CD4-positive, alpha-beta T cell treated with Interleukin-2 at 100 ng/mL for 4 hours (primary cell): ENCODE measurements at places on chromosomes 2 and 18.

DNA sequence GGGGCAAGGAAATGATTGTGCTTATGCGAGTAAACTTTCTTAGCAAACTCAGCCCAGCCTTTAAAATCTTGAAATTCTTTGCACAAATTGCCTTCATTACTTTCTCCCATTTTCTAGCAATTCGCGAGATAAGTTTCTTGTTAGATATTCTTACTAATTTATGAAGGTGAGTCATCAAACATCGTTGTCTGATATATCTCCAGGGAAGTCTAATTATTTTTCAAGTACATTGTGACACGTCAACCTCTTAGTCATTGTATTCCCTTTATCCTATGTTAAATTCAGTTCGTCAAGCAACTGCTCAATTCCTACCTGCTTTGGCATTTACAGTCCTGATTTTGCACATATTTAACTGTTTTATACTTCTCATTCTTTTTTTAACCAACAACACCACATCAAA lies 854.5 kb upstream of the CRIM1 start:
- no peak for DNase-seq

GRCh38 chr18:7577706-7578105 lies 10.6 kb downstream of the PTPRM start:
- DNase-seq, result no peak

DNA sequence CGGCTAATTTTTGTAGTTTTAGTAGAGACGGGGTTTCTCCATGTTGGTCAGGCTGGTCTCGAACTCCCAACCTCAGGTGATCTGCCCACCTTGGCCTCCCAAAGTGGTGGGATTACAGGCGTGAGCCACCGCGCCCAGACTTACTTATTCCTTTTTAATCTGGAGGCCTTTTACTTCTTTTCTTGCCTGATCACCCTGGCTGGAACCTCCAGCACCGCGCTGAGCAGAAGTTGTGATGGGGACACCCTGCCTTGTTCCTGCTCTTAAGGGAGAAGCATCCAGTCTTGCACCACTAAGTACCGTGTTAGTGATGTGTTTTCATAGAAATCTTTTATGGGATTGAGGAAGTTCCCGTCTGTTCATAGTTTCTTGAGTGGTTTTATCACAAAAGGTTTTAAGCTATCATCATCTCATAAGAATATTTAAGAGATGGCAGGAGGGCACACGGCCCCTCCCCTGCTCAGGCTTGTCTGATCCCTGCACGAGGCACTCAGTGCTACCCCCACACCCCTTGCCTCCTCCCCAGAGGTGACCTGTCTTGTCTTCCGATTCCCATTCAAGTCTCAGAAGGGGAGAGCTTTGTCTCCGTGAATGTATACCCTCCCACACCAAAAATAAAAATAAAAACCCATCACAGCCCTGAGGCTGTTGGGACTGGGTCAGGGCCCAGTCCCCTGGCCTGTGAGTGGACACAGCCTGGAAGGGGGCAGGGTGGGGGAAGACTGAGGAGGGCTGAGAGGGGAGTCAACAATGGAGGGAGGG lies 65.3 kb upstream of the SMAD7 start:
- no peak for DNase-seq

DNA sequence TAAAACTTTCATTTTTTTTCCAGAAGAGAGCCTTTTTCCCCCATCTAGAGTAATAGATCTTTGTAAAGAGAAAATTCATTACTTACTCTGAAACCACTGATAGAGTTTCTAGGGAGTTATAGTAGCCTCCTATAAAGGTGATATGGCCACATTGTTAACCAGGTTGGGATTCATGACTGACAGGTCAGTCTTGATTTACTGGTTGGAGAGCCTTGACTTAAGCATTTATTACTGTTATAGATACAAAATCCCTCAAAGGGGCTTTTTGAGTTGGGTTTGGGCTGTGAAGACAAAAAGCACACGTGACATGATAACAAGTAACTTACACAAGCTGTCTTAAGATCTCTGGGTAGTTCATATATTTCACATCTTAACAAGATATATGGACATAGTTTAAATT lies 141.0 kb downstream of the GREB1L start:
- DNase-seq, result no peak

DNA sequence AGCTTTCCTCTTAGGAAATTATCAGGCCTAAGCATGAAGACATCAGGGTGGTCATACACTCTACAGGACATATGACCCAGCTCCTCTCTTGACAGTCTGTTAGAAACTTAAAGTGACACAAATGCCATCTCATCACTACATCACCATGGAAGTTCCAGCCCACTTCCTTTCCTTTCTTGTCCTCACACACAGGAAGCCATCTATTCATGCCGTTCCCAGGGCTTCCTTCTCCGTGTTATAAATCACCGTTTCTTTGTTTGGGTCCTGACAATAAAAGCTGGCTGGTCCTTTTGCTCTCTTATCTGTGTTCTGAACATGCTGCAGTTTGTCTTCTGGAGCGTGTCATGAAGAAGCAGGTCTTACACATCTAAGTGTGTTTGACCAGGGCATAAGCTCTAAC lies 692.1 kb upstream of the CELF4 start:
- DNase-seq, result no peak

GRCh38 chr2:152336854-152337510 lies 2.0 kb downstream of the FMNL2 start:
- DNase-seq, result no peak

GRCh38 chr2:239365071-239365781 lies 35.6 kb downstream of the HDAC4 start:
- DNase-seq, result no peak

GRCh38 chr2:6917761-6918421 lies 679 bp downstream of the RNF144A start:
- no peak for DNase-seq

DNA sequence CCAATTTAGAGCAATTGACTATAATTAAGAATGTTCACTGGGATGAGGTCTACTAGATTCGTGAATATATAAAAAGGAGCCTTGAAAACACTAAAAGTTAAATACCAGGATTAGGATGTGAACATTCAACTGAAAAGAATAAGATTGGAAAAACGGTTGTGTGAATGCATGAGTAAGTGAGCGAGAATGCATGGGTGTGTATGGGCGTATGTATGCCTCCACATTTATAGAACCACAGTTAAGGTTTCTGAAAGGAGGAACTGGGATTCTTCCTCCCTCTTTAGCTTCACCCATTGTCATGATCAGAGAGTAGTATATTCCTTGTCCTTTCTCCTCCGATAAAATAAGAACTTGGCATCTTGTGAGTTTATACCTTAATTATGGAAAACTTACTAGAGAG lies 151.1 kb upstream of the UBE2E3 start:
- DNase-seq, result no peak

- DNase-seq, result peak; percentile 18
Measured at GRCh38 chr2:216059233-216059834, 22.3 kb downstream of the PECR start.

GRCh38 chr2:231549446-231550239 lies 19.4 kb upstream of the NMUR1 start:
- DNase-seq, result no peak

GRCh38 chr2:202147775-202148174 lies 74.7 kb downstream of the KIAA2012 start:
- no peak for DNase-seq

GRCh38 chr2:203586206-203586605 lies 51.1 kb upstream of the RAPH1 start:
- DNase-seq, result no peak

DNA sequence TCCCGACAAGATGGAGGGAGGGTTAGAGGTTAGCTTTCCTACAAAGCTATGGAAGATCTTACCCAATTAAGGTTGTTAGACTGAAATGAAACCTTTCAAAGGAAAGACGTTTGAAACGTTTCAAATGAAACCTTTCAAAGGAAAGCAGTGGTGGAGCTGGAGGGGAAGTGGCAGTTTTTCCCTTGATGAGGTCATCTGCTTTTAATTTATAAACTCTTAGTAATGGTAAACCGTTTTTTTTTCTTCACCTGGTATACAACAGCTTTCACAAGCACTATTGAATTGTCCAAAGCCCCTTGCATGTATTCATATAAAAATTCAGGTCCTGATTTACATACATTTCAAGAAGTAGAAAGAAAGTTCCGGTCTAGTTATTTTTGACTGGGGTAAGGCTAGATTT lies 7.4 kb downstream of the PMAIP1 start:
- peak; percentile 24 for DNase-seq

DNA sequence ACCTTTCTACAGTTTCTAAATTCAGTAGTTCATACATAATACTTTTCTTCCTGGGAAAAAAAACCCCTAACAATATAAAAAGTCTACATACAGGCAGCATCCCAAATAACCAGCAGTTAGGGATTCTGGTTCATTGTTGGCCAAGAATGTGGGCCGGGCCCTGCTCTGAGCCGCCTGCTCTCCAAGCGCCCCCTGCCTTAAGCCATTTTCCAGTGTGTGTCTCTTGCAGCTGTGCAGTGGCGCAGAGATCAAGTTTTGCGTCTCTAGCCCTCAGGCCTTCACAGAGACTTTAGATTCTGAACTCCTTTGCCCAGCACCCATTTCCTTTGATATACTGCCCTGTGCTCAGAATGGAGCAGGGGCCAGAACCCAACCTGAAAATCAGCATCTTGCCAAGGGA lies 32.9 kb downstream of the RMC1 start:
- DNase-seq, result no peak

DNA sequence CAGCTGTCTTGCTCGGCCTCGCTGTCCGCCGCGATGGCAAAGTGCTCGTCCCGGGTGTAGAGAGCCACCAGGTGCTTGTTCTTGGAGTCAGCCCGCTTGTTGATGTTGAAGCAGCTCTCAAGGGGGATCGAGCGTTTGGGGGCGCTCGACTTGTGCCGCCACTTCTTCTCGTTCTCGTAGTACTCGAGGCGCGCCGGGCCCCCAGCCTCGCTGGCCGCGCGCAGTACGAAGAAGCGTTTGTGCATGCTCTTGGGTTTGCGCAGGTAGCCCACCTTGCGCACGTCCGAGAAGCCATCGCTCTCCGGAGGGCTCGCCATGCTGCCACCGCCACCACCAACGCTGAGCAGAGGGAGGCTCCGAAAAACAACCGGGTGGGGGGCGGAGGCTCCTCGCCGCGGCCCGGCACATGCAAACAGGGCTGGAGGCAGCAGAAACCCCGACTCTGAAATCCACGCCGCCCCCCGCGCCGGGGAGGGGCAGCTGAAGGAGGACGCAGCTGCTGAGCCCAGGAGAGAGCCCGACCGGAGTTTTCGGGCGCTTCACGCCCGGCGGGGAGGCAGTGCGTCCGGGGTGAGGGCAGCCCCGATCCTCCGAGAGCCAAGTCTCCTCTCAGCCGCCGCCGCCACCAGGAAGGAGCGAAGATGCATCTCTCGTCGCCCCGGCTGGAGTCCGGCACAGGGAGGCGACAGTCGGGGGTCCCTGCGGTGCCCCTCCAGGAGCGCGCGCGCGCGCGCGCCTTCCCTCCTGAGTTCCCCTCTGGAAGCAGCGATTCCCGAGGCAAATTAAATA lies 1.0 kb downstream of the IRS1 start:
- peak; percentile 35 for DNase-seq

- DNase-seq, result no peak
Measured at GRCh38 chr2:42167458-42167857, 1.7 kb upstream of the EML4 start.

- DNase-seq, result no peak
Measured at GRCh38 chr2:119599384-119599783, 55.1 kb downstream of the CFAP221 start.

- DNase-seq, result no peak
Measured at GRCh38 chr2:215693999-215694580, 258.2 kb upstream of the FN1 start.

DNA sequence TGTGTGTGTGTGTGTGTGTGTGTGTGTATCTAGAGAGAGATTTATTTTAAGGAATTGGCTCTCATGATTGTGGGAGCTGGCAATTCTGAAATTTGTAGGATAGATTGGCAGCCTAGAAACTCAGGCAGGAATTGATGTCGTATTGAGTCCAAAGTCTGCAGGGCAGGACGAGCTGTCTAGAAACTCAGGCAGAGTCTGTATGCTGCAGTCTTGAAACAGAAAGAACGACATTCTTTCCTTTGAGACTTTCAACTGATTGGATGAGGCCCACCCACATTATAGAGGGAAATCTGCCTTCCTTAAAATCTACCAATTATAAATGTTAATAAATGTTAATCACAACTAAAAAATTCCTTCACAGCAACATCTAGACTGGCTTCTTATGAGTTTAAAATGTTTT lies 436.6 kb upstream of the FANCL start:
- no peak for DNase-seq

DNA sequence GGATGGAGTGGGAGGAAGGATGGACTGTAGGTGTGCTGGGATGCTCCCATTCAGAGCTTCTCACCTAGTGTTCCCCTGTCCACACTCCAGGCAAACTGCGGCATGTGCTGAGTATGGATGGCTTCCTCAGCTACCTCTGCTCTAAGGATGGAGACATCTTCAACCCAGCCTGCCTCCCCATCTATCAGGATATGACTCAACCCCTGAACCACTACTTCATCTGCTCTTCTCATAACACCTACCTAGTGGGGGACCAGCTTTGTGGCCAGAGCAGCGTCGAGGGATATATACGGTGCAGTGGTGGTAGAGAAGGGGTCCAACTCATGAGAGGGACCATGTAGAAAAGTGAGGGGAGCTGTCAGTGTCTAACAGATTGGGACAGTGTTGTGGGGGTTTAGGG lies 20.2 kb downstream of the PLCD4 start:
- DNase-seq, result no peak

- DNase-seq, result no peak
Measured at GRCh38 chr2:138445227-138445626, 56.3 kb upstream of the SPOPL start.

DNA sequence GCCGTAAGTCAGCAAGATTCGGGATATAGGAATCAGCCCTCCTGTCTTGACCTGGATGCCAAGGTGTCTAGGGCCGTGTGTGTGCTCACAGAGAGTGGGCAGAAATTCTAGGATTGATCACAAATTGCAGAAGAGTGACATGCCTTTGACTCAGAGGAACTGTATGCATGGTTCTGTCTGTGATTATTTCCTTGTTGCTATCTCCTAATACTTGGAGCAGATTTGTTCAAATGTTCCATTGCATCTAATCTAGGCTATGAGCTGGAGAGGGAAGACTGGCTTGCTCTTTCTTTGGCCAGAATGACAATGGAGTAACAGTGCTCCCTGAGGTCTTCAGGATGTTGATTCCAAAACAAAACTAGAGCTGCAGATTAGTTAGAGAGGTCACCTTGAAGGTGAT lies 115.0 kb downstream of the EN1 start:
- no peak for DNase-seq

DNA sequence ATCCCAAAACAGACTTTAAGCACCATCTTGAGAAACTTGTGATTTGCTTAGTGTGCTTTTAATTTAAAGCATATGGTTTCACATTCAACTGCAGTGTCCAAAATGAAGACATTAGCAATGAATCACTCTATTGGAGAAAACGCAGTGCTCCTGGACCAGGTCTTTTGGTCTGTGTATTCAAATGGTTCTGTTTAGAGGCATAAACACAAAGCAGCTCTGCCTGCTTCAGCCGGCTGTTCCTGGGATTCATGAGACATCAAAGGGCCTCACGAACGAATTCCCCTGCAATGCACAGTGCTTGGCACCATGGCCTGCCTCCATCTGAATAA lies 117.1 kb upstream of the SP5 start:
- DNase-seq, result no peak

- no peak for DNase-seq
Measured at GRCh38 chr2:205688417-205689200, 6.3 kb downstream of the NRP2 start.

GRCh38 chr2:158726911-158727592 lies 68.1 kb upstream of the DAPL1 start:
- DNase-seq, result no peak

GRCh38 chr18:23650968-23651927 lies 11.5 kb downstream of the ANKRD29 start:
- DNase-seq, result no peak

- no peak for DNase-seq
Measured at GRCh38 chr18:80183273-80184050, 63.9 kb downstream of the PARD6G start.

GRCh38 chr2:225041851-225042799 lies at the start of gene DOCK10:
DOCK10 (minus strand) TSS chr2:225042468; CDS start chr2:225042374, 94 bp downstream.
- peak; percentile 55 for DNase-seq
